ENCODE measurements at places on chromosomes 7 and 10.

GRCh38 chr10:110002801-110003523, 4.8 kb upstream of the ADD3 start:
- DNase-seq = no peak

- no peak for DNase-seq
Measured at GRCh38 chr7:39721345-39721744, 98.0 kb downstream of the RALA start.

- DNase-seq = no peak
Measured at GRCh38 chr7:115980159-115980558, 50.4 kb downstream of the TFEC start.

GRCh38 chr7:123352973-123353372, 153.2 kb upstream of the SLC13A1 start:
- no peak for DNase-seq

DNA sequence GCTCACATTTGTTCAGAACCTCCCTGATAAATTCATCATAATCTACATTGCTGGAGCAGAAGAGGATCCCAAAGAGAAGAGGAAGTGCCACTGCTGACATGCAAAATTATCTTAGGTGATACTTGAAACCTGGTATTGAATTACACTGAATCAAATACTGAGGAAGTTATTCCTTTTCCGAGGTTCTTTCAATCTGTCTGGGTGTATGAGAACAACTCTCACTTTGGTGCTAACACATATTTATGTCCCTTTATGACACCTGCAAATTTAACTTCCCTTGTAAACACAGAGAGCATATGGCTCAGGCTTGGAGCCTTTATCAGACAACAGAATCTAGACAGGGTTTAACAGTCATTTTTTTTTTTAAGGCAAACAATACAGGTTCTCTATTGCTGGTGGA, 131.4 kb downstream of the SRPK2 start:
- DNase-seq = no peak

GRCh38 chr7:90262438-90262837, 17.5 kb downstream of the CFAP69 start:
- DNase-seq = no peak

DNA sequence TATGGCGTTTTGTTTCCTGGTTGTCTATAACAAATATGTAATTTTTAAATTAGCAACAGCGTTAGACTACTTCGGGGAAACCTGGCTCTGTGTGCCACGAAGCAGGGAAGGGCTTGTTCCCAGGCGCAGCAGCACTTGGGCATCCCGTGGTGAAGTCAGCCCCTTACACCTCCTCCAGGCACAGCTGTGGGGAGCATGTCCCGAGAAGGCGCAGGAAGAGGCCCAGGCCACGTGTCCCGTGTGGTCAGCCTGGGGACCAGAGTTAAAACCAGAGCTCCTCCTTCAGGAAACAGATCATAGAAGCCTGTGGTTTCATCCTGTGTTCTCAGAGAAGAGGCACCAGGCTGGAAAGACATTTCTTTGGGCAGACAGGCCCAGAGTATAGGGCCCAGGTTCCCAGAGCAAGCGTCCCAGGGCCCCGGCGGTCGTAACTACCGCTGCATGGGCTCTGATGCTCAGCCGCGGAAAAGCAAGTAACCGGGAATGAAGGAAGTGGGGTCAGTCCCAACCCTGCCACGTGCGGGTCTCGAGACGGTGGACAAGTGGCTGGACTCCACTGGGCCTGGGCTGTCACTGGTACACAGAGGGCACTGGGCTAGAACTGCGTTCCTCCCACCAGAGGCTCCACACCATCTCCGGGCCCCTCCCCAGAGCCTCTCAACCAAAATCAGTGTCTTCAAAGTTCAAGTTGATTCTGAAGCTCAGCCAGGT, 7.1 kb downstream of the NUDT1 start:
- DNase-seq = no peak

DNA sequence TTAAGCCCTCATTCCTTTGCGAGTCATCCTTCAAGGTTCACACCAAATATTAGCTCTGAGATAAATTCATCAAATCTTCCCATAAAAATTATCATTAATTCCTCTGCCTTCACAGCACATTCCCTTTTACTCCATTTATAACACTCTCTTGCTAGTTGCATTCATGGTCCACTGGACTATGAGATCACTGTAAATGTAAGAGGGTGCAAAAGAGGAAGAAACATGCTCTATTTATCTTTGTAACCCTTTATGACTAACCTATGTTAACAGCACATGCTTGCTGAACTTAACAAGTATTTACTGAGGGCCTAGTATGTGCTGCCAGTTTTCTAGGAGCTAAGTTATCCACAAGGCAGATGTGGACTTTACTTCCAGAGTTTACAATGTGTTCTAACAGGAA, 86.7 kb upstream of the TMEM168 start:
- DNase-seq = no peak

DNA sequence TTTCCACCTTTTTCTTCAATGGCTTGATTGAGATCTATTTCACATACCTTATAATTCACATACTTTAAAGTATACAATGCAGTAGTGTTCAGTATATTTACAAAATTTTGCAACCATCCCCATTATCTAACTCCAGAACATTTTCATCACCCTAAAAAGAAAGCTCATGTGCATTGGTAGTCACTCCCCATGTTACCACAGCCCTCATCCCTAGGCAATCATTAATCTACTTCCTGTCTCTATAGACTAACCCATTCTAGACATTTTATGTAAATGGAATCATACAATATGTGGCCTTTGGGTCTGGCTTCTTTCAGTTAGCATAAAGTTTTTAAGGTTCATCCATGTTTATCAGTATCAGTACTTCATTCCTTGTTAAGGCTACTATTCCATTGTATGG, 214.2 kb downstream of the WDR11 start:
- DNase-seq = no peak

DNA sequence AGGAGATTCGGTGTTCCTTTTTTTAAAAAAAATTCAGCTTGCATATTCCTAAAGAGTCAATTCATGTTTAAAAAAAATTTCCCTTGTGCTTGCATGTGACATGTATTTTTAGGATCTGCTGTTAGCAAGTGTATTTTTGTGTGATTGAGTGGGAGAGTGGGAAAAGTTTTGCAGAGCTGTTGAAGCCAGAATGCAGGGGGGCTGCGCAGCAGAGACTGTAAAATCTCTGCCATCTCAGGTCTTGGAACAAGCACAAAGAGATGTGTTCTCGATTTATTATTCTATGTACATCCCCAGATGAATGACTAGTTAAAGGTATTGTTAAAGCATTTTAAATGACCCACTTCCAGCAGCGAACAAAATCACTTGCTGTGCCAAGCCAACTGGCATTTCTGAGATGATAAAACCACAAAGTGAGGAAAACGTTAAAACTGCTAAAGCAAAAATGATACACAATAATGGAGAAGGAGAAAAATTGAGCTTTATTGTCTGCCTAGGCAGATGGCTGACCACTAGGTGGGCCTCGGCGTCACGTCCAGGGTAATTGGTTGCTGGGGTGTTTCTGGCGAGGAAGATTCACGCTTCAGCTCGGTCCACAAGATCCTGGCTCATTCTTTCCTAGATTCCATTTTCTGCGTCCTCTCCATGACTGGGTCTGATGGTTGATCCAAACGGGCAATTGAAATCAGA, 67.0 kb upstream of the ATRNL1 start:
- DNase-seq = no peak

DNA sequence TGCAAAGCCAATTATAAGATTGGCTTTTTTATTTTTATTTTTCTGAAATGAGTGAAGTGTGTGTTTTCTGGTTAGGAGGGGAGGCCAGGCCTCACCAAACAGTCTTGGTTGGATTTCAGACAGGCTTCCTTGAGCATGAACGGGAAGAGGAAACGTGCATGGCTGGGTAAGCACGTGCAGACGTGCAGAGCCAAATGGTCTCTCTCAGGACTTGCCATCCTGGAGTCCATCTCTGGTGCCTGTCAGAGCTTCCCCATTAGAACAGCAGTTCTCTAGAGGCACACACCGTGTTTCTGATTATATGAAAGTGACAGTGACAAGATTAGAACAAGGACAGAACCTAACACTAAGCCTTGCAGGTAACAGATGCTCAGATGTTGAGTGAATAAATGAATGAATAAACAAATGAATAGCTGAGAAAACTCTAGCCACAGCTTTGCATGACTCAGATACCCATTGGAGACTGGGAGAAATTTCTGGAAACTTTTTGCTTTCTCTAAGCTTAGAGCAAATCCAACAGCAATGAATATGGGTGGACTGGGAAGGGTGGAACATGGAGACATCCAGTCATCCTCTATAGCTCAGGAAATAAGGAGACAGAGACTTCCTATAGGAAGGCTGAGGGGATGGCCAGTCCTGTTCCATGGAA, 11.8 kb upstream of the CALD1 start:
- DNase-seq = no peak

DNA sequence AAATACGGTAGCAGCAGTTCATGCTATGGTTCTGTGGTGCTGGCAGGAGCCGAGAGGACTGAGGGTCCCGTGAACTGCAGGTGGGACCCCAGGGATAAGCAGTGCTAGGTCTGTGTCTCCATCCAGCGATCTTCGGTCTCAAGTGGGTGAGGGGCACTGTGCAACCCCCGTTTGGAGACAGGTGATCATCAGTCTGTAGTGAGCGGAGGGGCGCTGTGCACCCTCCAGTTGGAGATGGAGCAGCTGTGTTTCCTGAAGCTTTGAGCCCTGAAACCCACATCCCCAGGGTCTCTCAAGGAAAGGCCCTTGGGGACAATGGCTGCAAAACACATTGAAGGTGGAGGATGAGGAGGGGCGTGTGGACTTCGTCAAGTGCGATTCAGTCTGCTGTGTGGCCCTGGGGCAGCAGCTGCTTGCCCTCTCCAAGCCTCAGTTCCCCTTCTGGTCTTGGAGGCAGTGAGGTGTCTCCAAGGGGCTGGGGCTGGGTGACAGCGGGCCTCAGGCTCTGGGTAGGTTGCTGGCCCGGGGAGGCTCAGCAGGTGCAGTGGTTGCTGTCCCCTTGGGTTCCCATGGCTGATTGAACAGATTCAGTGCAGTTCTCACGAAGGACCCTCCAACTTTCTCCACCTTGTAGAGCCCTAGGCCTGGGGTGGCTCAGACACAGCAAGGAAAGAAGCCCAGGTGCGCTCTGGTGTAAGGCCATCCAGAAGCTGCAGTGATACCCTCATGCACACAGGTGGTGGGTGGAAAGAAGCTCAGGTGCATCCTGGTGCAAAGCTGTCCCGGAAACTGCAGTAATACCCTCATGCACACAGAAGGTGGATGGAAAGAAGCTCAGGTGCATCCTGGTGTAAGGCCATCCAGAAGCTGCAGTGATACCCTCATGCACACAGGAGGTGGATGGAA, 160.6 kb downstream of the ADARB2 start:
- no peak for DNase-seq

DNA sequence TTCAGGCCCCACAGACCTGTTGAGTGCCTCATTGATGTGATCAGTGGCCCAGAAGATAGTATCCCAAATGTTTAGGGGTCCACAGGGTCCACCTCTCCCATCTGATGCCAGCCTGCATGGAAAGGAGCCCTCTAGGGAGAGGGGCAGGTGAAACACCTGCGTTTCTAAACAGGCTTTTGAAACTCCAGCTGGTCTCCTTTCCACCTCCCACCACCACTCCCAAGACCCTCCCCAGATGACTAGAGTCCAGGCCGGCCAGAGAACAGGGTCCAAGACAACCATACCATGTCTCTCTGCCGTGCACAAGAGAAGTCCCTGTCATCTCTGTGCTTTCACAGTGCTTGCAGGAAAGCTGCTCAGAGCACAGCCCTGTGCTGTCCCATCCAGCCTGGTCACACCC, 105.0 kb upstream of the NANOS1 start:
- no peak for DNase-seq

GRCh38 chr7:110373416-110373815, 717.5 kb upstream of the LRRN3 start:
- DNase-seq = no peak

DNA sequence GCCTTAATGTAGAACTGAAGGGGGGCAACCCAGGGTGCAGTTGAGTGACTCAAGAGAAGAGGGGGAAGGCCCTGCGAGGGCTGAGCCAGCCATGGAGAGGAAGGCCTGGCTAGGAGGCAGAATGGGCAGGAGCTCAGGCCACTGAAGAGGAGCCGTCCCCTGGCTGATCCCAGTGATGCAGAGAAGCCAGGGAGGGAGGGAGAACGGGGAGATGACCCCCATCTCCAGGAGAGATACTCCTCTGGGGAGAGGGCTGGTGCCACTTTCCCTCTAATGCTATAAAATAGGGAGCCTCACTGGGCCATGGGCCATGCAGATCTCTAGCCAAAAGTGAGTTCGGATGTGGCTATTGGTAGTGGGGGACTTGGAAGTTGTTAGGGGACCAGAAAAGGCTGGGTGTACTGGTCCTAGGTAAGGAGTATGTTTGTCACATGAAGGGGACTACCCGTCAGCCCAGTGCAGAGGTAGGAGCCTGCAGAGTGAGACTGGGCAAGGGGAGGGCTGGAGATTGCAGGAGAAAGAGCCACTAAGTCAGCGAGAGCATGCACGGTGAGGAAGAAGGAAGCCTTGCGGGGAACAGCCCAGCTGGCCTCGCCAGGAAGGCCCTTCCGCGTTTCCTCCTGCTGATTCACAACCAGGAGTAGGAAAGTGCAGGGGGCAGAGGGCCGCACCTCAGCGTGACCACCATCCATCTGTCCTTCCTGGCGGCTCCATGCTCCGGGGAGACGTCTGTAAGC, 347.6 kb downstream of the TCERG1L start:
- DNase-seq = no peak

GRCh38 chr10:131396121-131397050, 84.9 kb upstream of the TCERG1L start:
- no peak for DNase-seq

GRCh38 chr10:125064681-125065492, 95.5 kb downstream of the CTBP2 start:
- DNase-seq = peak; percentile 79

GRCh38 chr7:85573844-85574243, 387.0 kb upstream of the SEMA3D start:
- no peak for DNase-seq

DNA sequence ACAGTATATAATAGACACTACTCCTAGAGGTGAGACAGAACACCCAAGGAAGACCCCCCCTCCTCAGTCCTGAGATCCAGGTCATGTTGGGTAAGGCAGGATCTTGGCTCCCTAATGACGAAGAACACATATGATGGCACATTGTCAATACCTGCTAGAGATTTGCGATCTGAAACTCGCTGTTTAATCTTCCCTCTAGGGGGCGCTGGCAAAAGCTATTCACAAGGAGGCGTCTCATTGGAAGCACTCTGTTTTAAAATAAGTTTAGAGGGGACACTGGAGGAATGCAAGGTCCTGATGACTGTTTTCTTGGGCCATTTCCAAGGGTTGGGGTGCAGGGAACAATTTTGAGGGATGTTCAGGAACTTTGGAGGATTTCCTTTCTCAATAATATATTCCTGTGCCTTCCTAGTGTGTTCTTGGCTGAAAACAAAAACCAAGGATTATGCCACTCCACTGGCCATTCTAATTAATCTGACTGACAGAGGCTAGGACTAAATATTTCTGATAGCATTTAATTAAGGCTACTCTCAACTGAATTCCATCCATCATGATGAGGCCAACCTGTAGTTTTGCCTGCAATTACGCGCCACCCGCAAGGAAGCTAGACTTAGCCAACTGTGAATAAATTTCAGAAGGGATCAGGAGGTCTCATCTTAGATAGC, 1013.8 kb upstream of the MBL2 start:
- DNase-seq = no peak

DNA sequence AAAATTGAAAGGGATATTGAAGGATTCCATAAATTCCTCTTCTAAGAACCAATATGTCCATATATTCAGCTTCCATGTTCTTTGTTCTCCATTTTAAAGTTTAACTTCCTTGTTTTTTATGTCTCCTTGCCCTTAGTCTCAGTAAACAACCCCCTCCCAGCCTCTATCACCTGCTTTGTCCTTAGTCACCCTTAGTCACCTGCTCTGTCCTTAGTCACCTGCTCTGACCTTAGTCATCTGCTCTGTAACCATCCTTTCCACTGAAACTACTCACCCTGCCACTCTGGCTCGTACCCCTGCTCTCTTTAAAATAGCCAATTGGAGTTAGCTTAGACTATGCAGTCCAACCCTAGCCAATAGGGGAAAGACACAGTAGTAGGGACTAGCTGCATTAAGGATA, 136.2 kb upstream of the TMEM106B start:
- DNase-seq = no peak

Data from prostate gland (tissue), 2 donors.